ENCODE measurements at places on chromosomes 6 and 20.

GRCh38 chr6:154673919-154674318, 59.3 kb upstream of the SCAF8 start:
- no peak for DNase-seq

GRCh38 chr20:57682184-57683101, 27.4 kb downstream of the PMEPA1 start:
- DNase-seq, result peak; percentile 29

GRCh38 chr20:24617080-24617432, 147.6 kb downstream of the SYNDIG1 start:
- DNase-seq, result no peak

- DNase-seq, result no peak
Observed at GRCh38 chr6:108544606-108545005, 16.1 kb upstream of the FOXO3 start.

- no peak for DNase-seq
Observed at GRCh38 chr6:148055419-148055818, 287.2 kb upstream of the SASH1 start.

DNA sequence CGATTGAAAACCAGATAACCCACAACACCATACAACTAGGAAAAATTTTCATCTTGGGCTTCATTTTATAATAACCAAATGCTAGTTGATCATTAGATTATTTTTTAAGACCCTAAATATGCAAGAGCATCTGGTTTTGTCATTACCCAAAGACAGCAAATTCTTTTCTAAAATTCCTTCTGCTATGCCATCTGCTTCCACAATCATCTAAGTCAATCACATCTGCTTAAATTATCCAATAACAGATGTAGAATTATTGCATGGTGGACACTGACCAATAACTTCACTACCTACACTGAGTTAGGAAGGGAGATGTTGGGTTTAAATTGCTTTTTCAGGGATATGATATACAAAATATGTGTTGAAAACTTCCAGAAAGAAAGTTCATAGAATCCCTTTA, 41.9 kb downstream of the PKHD1 start:
- no peak for DNase-seq

DNA sequence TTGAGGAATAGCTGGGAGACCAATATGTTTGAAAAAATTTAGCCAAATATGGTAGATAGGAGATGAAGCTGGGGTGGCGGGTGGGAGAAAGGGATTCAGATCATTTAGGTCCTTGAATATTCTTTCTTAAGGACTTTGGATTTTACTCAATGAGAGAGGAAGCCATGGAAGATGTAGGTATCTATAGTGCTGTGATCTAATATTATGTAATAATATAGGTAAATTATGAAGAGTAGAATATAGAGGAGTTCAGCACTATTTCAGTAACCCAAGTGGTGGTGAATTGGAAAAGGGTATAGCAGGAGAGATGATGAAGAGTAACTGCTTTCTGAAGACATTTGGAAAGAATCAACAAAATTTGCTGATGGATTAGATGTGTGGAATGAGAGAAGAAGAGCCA, 417.6 kb downstream of the UTRN start:
- DNase-seq, result no peak

- DNase-seq, result no peak
Observed at GRCh38 chr6:98836025-98836961, 1.9 kb downstream of the POU3F2 start.

- no peak for DNase-seq
Observed at GRCh38 chr6:18053555-18054445, 66.4 kb upstream of the KIF13A start.

- peak; percentile 85 for DNase-seq
Observed at GRCh38 chr6:144266091-144266649, 19.0 kb upstream of the UTRN start.

DNA sequence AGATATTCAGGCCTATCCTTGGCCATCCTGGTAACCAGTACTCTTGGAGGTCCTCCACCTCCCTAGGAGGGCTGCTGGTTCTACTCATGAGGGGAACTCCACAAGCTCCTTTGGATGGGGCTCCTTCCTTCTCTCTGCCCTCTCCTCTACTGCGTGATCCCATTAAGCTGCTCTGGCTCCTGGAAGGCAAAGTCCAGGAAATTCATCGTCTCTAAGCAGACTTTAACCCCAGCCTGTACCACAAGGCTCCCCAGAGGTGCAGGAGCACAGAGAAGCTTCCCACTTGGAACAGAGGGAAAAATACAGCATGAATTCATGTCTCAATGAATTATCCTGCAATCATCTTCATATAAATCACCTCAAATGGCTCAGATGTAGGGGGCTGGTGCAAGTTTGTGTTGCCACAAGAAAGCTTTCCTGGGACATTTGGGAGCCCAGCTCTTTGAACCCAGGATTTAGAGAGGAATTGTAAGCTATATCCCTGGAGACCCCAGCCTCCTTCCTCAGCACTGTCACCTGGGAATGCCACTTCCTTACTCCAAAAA, 355.4 kb downstream of the CDC5L start:
- DNase-seq, result no peak

GRCh38 chr6:29968130-29968529, 25.8 kb downstream of the HLA-A start:
- DNase-seq, result no peak

- no peak for DNase-seq
Observed at GRCh38 chr6:57248311-57248895, 26.3 kb upstream of the RAB23 start.

DNA sequence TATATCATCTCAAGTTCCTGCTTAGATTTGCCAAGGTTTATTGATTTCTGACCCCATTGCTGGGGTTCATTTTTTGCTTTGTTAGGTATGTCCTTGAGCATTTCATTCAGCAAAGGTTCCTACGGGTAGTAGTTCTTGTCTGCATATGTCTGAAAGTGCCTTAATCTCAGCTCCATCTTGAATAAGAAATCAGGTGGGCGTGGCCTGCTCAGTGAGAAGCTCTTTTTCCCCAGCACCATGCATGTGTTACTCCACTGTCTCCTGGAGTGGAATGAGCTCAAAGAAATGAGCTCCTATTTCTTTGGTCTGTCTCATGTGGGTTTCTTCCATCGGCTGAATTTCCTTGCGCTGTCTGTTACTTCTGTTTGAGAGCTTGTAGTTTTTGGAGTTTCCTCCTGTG, 201.9 kb downstream of the QKI start:
- DNase-seq, result no peak

DNA sequence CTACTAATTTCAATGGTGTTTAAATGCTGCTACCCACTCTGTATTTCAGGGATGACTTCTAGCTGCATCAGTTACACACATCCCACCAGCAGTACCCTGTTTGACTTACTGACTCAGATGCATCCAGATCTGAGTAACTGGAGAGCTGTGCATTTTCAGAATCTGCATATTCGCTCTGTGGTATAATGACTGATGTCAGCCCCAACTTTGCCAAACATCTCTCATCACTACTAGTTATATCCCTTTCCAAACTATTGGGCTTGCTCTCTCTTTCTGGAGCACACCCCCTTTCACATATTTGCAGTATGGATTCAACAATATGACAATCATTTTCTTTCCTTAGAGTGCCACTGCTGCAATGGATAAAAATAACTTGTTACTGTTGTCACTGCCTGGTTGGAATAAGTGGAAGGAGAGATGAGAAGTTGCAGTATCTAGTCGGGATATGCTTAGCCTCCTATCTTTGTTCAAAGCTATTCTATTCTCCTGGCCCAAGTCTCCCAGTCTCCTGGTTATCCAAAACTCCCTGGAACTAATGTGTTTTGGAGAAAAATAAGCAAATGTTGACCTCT, 3.3 kb upstream of the RSPO3 start:
- DNase-seq, result peak; percentile 61

DNA sequence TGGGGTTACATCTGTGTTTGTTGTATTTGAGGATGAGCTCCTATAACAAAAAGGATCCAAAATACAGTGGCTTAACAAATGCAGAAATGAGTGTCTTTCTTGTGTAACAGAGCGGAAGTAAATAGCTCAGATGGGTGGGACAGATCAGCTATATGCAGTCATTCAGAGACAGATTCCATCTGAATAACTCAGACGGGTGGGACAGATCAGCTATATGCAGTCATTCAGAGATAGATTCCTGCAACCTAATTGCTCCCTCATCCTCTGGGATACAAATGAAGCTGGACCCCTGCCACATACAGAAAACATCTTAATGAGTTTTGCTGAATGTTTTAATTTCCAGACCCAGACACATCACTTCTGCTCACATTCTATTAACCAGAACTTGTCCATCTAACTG, 332.3 kb downstream of the BCKDHB start:
- peak; percentile 95 for DNase-seq

DNA sequence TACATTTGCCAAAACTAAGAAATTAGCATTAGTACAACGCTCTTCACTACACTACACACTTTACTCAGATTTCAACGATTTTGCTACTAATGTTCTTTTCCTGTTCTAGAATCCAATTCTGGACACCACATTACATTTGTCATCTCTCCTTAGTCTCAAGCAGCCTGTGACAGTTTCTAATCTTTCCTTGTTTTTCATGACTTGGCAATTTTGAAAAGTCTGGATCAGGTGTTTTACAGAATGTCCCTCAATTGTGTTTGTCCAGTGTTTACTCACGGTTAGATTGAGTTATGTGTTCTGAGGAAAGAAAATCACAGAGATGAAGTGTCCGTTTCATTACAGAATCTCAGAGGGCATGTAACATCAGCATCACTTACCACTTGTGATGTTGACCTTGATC, 372.6 kb downstream of the TFAP2A start:
- no peak for DNase-seq

DNA sequence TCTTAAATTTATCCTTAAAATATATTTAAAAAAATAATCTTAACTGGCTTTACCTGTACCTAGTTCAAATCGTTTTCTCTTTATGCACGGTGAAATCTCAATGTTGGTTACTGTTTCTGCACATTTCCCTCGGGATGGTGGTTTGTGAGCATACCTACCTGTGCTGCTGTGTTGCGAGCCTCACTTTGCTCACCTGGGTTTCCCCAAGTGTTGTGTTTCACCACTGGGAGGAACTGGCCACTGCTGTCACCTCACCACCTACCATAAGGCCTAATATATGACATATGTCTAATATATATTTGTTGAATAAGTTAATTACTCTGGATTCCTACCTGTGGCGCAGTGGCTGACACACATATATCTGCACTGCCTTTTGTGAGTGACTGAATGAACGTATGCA, 493.5 kb upstream of the FLRT3 start:
- no peak for DNase-seq

DNA sequence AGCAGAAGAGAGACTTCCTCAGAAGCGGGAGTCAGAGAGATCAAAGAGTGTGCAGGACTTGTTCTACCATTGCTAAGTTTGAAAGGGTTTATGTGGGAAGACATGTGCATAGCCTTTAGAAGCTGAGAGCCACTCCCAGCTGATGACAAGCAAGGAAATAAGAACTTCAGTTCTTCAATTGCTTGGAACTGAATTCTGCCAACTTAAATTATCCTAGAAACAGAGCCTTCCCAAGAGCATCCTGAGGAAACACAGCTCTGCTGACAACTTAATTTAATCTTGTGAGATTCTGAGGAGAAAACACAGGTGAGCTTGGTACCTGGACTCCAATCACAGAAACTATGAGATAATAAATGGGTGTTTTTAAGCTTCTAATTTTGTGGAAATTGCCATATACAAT, 150.6 kb upstream of the OGFRL1 start:
- DNase-seq, result no peak

DNA sequence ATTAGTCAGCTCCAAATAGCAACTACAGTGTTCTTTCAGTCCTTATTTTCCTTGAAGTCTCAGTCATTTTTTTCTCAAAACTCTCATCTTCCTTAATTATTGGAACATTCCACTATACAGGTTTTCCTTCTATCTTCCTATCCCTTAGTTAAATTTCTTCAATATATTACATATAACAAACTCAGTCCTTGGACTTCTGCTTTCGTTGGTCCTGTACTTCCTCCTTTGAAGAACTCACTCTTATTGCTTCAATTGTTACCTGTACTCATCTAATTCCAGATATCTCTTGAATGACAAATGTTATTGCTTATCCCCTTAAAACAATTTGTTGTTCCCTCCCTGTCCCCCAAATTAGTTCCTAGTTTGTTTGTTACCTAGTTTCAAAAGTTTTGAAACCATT, 67.7 kb upstream of the NOTCH4 start:
- no peak for DNase-seq

DNA sequence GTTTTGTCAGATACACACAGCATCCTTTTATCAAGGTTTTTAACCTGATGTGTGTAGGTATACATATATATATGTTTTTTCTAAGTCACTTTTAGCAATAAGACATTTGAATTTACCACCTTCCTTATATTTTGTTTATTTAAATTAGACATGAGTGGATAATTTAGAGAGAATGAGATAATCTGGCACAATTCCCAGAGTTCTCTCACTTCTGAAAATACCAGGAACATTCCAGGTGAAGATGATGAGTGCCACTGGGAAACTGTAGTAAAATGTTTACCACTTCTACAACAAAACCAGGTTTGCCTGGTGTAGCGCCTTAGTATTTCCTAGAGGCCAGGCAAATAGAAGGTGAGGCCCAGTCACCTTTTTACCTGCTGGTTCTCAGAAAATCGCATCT, 189.5 kb downstream of the TMEM242 start:
- DNase-seq, result no peak
